ENCODE measurements at places on chromosomes 2 and 18. TPM values are rescaled to one million over a fixed set of nuclear protein-coding genes. Genes with fewer than 3 reads are reported as not detected.
A peak's percentile ranks its signal among the peaks of the same experiment; 100 is the strongest.

DNA sequence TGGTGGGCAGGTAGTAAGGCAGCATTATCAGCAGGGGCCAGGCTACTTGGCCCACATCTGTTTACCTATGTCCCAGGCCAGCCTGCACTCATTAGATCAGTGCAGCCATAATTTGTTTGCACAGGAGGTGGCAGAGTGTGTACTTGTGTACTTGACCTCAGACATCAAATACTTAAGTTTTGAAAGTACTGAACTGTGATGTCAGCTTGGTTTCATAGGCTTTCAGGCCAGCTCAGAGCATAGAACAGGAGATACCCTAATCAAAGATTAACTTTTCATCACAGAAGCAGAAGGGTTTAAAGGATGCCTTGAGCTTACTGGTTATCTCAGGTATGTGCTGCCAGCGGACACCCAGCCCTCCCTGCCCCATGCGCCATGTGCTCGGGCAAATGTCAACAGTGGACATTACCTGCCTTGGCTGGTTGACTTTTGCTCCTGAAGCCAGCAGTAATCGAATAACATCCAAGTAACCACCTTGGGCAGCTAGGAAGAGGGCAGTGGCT lies 33.2 kb downstream of the ANKRD29 start:
- peak; percentile 66 for DNase-seq

DNA sequence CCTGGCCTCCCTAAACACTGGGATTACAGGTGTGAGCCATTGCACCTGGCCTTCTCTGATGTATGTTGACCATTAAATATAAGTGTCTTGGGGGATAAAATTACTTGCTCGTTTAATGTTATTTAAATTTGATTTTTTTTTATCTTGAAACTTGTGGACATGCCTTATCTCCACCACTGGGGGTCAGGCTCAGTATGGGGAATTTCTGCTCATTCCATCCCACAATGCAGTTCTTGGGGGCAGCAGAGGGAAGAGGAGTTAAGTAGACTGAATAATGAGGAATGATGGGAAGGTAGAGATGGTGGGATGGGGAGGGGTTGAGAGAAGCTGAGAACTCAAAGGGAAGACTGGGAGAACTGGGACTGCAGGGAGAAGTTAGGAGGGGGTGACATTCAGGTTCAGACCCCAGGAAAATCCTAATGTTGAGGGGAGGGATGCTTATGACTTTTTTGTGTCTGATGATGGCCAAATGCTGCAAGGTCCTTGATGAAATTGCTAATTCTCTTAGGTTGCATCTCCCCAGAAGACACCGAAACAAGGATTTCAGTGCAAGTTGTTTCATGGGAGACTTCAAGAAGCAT lies 174.2 kb downstream of the MIB1 start:
- DNase-seq = no peak

DNA sequence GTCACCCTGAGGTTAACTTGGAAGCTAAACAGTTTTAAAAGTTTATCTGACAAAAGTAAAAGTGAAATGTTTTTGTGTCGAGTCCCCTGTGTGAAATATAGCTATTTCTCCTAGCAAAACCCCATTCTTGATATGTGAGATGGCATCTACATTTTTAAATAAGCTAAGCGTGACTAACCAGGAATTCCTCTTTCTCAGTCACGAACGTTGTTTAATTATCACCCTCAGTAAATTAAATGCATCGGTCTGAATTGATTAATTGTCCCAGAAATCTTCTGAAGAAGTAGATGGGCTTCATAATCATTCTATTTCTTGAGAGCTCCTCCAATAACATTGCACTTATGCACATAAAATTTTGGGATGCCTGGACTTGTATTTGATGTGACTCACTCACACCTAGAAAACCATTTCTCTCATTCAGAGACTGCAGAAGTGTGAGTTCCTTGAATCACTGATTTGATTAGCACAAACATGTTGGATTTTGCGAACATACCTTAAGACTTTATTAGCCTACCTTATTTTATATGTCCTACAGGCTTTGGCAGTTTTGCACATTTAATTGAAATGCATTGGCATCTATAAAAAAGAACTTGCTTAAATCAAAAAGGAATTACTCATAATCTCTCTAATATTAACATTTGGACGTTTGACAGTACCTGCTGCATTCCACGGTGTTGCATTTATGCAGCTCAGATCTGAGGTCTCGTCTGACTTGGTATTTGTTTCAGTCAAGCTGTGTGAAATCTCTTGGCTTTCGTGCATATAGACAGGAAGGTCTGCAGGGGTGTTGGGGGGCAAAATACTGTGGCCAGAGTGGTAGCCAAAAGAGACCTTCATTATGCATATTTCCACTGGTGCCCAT lies 475.2 kb downstream of the EPHA4 start:
- no peak for DNase-seq

GRCh38 chr2:215542690-215543089 lies 106.8 kb upstream of the FN1 start:
- no peak for DNase-seq

GRCh38 chr18:61535401-61535800 lies 202.2 kb downstream of the CDH20 start:
- no peak for DNase-seq

GRCh38 chr2:185012643-185013042 lies 414.3 kb downstream of the ZNF804A start:
- no peak for DNase-seq

FAM136A gene
- total RNA-seq = 19.5 TPM

DNA sequence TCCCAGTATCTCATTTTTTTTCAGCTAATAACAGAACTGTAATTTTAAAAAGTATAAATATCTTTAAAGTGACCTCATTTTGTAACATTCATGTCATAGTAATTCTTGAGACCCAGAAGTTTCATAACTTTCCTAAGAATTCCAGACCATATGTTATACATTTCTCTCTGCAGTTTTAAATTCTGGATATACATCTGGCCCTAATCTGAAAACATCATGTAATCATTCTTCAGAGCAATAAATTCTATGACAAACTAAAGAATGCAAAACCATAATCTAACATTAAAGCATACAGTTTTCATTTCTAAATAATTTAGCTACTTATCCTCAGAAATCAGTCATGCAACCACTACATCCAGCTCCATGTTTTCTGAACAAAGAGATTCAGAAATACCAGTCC lies 198.3 kb upstream of the SLC35G4 start:
- no peak for DNase-seq

DNA sequence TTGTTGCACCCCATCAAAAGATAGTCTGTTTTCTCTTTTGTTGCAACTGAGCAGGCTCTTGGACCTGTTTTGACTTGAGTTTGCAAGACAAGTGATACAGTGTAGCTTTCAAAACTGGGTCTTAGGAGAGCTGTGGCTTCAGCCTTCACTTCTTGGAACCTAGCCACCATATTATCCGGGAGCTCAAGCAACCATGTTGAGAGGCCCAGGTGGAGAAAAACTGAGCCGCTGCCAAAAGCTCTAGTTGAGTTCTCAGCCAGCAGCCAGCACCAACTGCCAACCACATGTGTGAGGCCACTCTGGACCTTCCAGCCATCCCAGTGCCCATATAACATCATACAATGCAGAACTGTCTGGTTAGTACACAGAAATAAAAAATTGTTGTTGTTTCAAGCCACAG lies 5.4 kb downstream of the CACNB4 start:
- no peak for DNase-seq

DNA sequence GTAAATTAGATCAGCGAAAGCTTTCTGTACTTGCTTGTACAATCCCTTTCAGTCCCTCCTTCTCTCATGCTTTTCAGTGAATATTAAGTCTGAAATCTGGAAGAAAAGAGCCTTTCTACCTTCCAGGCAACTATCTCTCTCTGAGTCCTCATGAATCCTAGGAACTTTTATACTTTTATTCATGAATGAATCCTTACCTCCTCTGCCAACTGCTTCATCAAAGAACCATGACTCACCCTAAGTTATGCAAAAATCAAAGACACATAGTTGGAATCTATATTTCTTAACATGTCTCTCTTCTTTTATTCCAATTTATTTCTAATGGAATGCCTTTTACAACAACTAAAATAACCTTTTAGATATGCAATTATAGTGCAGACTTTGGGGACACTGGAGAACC lies 394.2 kb downstream of the CLIP4 start:
- DNase-seq = no peak

Data from lower lobe of right lung (tissue), 2 donors.